ENCODE measurements at places on chromosomes 12 and 14.

DNA sequence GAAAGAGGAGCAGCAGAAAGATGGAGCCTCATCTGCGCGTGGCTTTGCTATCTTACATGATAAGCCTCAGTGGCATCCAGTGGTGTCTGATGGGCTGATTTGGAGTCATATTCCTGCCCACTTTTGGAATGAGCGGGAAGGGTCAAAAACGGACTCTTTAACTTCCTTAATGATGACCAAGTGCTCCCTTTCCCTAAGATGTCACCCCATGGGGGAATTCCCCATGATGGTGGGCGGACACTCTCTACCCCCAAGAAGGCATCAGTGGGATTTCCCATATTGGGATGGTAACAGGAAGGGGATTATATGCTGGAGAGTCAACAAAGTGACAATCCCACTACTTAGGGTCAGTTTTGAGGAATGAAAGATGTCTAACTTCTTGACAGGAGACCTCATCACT lies 110.9 kb downstream of the GPATCH2L start:
- DNase-seq: no peak

DNA sequence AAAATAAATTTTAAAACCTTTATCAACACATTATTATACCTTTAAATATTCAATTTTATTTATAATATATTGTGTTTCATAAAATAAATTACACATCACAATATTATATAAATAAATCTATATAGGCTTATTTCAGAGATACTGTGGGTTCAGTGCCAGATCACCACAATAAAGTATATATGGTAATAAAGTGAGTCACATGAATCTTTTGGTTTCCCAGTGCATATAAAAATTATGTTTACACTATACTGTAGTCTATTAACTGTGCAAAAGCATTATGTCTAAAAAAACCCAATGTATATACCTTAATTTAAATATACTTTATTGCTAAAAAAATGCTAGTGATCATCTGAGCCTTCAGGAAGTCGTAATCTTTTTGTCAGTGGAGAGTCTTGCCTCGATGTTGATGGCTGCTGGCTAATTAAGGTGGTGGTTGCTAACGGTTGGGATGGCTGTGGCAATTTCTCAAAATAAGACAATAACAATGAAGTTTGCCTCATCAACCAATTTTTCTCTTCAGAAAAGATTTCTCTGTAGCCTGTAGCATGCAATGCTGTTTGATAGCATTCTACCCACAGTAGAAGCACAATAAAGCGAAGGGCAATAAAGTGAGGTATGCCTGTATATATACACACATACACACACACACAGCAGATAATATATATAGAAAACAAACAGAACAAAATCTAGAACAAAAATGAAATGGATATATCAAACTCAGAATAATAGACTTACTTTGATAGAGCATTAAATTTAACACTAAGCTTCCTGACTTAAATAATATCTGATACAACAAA lies 32.4 kb downstream of the CCDC59 start:
- DNase-seq: no peak

DNA sequence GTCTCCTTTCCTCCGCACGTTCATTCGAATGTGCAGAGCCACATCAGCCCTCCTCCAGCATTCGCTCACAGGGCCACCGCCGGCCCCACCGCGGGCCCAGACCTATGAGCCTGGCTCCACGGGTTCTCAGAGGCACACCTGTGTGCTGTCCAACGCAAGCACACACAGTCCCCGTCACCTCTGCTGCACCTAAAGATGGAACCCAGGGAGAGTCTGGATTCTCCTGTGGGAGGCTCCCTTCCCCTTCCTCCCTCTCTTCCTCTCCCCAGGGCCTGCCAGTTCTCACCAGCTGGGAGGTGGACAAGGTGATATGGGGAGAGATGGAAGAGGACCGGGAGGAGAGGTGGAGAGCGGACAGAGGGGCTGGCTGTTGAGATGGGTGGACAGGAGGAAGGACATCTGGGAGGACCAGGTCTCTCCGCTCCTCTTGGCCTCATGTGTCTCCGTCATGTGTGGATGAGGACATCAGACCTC lies 4.9 kb upstream of the AQP6 start:
- no peak for DNase-seq

DNA sequence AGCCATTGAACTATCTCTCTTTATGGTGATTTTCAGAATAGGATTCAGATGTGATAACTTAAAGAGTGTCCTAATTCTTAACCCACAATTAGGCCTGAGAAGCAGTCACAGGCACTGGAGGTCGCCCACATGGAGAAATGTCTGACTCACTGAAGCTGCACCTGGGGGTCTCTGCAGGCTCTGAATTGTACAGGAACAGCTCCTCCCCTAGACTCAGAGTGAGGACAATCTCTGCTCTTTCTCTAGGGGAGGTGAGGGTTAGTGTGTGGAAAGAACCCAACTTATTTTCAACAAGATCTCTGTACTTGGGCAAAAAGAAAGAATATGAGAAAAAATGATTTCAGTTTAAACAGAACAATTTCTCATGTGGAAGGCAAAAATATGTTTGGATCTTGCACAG lies 1124.6 kb downstream of the TMEM121 start:
- no peak for DNase-seq

GRCh38 chr12:56190695-56191155 lies 1.4 kb upstream of the SMARCC2 start:
- no peak for DNase-seq

- DNase-seq: no peak
Measured at GRCh38 chr12:103442182-103442555, 53.6 kb downstream of the C12orf42 start.

Measured in myocyte (in vitro differentiated cells).